Epithelial cell of prostate (primary cell): ENCODE measurements at places on chromosomes 4 and X.

GRCh38 chrX:120408168-120408567, 46.3 kb downstream of the ATP1B4 start:
- DNase-seq, result no peak

GRCh38 chr4:7320206-7320797, 114.4 kb downstream of the PSAPL1 start:
- no peak for DNase-seq

GRCh38 chr4:996997-997374, 3.8 kb upstream of the SLC26A1 start:
- no peak for DNase-seq

DNA sequence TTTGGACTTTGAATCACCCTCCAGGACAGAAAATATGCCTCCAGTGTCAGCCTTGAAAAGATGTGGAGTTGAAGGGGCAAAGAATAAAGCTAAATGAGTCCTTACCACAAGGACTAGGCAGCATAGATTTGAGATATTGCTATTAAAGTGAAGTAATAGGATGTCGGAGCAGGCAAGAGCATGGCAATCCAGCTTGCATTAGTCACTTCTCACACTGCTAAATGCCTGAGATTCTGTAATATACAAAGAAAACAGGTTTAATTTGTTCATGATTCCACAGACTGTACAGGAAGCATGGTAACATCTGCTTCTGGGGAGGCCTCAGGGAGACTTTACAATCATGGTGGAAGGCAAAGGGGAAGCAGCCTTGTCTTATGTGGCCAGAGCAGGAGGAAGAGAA, 109.8 kb upstream of the PCDH7 start:
- no peak for DNase-seq

- no peak for DNase-seq
Observed at GRCh38 chrX:139971394-139971749, 6.1 kb upstream of the CXorf66 start.

GRCh38 chr4:108303488-108304177, 134.9 kb upstream of the LEF1 start:
- no peak for DNase-seq

DNA sequence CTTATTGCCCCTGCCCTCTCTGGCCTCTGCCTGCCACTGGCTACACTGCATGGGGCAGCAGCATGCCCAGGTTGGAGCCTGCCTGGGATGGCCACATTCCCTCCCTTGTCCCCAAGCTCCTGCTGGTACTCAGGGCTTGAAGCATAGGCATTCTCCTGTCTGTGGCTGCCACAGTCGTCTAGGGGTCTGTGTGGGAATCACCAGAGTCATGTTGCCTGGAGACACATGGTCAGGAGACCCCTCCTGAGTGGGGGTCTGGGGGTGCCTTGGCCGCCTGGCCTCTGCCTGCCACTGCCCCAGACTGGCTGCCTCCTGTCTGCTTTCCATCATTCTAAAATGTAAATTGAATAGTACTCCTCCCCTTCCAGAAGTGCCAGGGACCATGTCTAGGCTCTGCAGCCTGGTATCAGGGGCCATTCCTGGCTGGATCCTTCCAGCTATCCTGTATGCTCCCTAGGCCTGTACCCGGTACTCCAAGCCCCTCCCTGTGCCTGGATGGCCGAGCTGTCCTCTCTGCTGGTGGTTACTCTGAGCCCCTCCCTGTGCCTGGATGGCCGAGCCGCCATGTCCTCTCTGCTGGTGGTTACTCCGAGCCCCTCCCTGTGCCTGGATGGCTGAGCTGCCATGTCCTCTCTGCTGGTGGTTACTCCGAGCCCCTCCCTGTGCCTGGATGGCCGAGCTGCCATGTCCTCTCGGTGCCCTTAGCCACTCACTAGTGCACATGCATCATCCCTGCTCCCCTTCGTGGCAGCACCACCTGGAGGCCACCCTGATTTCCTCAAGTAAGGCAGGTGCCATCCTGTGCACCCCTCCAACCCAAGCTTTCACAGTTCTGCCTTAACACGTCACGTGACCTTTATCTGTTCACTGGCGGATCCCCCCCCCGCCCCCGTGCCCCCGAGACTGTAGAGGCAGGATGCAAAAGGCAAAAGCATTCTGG, 5.5 kb upstream of the NKX1-1 start:
- no peak for DNase-seq

DNA sequence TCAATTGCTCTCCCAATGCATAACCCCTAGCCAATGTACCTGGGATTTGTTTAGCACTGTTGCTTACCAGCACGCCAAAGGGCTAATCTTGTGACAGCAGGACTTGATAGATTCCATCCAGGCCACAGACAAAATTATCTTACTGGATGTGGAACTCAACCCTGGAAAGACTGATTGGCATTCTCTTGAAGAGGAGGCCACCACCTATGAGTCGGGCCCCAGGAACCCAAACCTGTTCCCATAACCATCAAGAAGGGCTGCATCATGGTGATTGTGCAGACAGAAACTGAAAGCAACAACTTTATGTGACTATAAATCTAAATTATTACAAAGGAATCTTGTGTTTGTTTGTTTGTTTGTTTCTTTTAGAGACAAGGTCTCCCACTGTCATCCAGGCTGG, 19.9 kb upstream of the TMEM255A start:
- no peak for DNase-seq

- DNase-seq, result no peak
Observed at GRCh38 chr4:77349364-77349763, 192.4 kb downstream of the CCNG2 start.

- DNase-seq, result no peak
Observed at GRCh38 chrX:49242545-49243066, 7.3 kb downstream of the CCDC22 start.

- no peak for DNase-seq
Observed at GRCh38 chr4:71593311-71593710, 190.6 kb downstream of the GC start.

GRCh38 chr4:144831971-144832370, 186.0 kb downstream of the HHIP start:
- DNase-seq, result no peak

DNA sequence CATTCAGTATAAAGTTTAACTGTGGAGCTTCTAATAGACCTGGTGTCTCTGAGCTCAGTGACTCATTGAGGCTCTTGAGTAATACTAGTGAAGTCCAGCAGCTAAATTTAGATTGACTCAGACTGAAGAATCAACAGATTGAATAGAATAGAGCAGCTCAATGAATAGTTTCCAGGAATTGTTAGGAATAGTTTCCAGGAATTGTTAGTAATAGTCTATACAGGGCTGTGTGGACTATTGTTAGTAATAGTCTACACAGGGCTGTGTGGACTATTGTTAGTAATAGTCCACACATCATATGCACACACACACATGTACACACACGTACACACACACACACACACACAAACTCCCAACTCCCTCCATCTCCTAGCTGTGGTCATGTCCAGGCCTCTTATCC, 3.0 kb downstream of the GIMD1 start:
- peak; percentile 67 for DNase-seq

- DNase-seq, result no peak
Observed at GRCh38 chr4:181119186-181119585, 1124.0 kb upstream of the TENM3 start.

- no peak for DNase-seq
Observed at GRCh38 chrX:47707031-47707780, 48.2 kb upstream of the UXT start.

GRCh38 chr4:102640669-102641068, 120.1 kb downstream of the MANBA start:
- no peak for DNase-seq

DNA sequence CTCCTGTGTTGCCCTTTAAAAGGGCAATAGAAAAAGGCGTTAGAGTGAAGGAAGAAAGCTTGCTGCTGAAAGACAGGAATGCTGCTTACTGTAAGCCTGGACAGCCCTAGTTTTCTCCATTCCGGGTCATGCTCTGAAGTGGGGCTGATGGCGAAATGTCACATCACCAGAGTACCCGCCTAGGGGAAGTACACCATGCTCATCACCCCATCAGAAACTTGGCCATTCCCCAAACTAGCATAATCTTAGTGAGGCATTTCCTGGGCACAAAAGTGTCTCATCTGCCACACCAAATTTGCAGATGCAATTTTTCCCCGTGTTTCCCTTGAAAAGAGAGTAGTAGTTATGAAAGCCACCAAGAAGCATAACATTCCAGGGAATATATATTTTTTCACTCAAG, 47.8 kb upstream of the CAMK2D start:
- DNase-seq, result no peak

DNA sequence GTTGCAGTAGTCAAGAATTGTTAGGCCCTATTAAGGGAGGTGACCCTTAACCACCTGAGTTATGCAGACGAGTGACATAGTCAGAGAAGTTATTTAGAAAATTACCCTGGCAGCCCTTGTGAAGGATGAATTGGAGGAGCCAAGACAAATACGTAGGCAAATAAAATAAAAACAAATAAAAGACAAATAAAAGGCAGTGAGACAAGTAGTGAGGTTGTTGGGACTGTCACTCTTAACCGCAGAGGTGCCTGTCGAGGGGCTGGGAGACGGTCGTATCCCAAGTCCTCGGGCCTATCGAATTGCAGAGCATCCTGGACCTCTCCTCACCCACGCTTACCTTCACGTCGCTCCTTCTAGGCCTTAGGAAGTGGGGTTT, 58.0 kb upstream of the ZC4H2 start:
- DNase-seq, result no peak

- no peak for DNase-seq
Observed at GRCh38 chr4:52572936-52573485, 86.1 kb downstream of the USP46 start.

GRCh38 chr4:10056334-10057022, 35.2 kb upstream of the SLC2A9 start:
- no peak for DNase-seq

DNA sequence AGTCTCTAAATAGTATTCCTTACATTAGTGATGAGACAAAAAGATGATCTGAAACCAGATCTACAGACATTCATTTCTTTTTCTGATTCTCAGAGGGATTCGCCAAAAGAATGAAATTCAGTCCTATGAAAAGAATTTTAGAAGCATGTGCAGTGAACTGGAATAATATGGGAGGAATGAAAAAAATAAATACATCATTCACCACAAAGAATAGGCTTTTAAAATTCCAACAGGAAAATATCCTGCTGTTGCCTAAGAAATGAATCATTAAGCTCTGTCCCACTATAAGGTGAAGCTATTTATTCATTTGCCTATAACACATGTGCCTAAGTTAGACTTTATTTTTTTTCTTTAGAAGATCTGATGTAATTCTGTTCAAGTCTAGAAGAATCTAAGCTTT, 165.9 kb downstream of the IL15 start:
- no peak for DNase-seq

- no peak for DNase-seq
Observed at GRCh38 chrX:110175146-110175545, 142.7 kb downstream of the AMMECR1 start.

DNA sequence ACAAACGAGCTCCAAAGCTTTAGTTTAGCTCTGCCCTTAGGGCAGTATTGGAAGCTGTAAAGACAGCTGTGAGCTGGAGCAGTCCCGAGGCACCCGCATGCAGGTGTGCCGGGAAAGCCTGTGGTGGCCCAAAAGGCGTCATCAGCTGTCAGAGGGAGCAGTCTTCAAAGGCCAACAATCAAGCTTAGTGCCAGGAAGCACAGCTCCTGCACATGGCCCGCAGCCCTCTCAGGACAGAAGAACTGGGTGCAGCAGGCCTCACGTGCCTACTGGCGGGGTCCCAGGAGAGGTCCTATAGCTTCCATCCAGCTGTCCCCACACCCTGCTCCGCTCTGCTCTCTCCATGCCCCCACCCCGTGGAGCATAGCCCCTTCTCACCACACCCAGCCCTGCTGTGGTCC, 92.2 kb upstream of the TRIM2 start:
- DNase-seq, result no peak

GRCh38 chrX:134803060-134803459, 144.8 kb upstream of the PLAC1 start:
- DNase-seq, result no peak

- no peak for DNase-seq
Observed at GRCh38 chr4:121794505-121795188, 6.5 kb upstream of the EXOSC9 start.

- no peak for DNase-seq
Observed at GRCh38 chr4:109861916-109862511, 14.1 kb downstream of the LRIT3 start.

DNA sequence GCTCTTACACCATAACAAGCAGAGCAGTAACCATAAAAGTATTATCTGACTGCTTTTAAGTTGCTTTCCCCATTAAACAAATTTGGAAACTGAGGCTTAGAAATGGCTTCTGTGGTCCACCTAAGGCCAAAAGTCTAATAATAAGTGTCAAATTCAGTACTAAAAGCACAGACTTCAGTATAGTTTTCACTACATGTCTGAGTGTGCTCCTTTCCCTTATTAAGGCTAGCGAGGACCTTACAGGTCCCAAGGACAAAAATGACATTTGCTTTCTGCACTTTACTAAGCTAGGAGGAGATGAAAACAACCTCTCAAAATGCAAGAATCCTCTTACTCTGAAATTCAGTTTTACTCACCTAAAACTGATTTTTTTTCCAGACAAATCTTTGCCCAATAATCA, 127.2 kb downstream of the ENOX2 start:
- no peak for DNase-seq

- DNase-seq, result no peak
Observed at GRCh38 chr4:38671592-38671940, 7.6 kb downstream of the KLF3 start.

DNA sequence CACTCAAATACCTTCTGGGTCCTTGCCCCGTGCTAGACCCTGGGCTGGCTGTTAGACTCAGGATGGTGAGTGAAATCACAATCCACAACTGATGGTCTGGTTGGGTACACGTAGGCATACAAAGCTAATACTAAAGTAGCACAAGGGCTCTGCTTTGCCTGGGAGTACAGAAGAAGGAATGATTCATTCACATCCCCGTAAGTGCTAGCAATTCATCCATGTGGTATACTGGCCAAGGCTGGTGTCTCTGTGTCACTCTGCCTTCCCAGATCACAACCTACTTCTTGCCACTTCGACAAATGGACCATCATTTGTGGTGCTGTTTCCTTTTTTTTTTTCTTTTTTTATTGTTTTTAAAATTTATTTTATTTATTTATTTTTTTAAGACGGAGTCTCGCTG, 19.7 kb upstream of the RBM47 start:
- no peak for DNase-seq

GRCh38 chrX:107454302-107454701, 4.8 kb downstream of the FRMPD3 start:
- peak; percentile 36 for DNase-seq

- no peak for DNase-seq
Observed at GRCh38 chrX:148610328-148610698, 109.9 kb downstream of the AFF2 start.

- DNase-seq, result no peak
Observed at GRCh38 chrX:122817321-122817955, 366.6 kb upstream of the GRIA3 start.

- DNase-seq, result no peak
Observed at GRCh38 chrX:103360092-103360491, 3.8 kb downstream of the TCEAL9 start.

GRCh38 chr4:128688033-128688721, 121.3 kb upstream of the JADE1 start:
- DNase-seq, result no peak
